Upper lobe of right lung (tissue), 1 donor: ENCODE measurements at places on chromosomes 7 and 10. TPM values are rescaled to one million over a fixed set of nuclear protein-coding genes. Genes with fewer than 3 reads are reported as not detected.

Gene EEPD1
- total RNA-seq, result 9.9 TPM

Gene CPA4
- total RNA-seq, result not detected

DNA sequence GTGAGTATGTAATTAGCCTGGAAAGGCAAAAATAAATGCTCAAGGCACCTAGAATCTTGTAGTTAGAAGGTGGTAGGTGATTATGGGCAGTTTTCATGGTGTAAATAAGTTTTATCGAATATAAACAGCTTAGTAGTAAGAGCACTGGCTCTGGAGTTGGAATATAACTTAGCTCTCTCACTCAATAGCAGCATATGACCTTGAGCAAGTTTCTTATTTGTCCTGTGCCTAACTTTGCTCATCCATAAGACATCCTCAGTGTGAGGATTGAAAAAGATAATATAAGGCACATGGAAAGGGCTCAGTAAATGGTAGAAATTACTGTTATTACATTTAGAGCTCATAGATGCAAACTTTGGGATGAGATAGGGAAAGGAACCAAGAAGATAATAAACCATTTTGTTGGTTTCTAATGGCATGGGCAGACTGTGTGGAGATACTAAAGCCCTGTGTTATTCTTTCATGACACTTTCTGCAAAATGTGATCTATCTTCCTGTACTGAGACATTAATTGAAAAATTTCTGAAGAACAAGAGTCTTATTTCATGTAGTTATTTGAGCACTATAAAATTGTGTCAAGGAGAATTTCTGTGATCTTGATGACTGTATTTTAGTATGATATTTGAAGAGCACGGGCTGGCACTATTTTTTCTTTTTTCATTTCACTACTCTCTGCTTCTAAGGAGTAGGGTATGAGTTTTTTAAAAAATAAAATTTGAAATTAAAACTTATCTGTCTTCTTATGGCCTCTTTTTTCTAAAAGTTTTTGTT is 3.1 kb downstream of the SLK start:
- H3K36me3 ChIP-seq, result no peaks in the 10 kb centered on the region
- H3K27me3 ChIP-seq, result no peaks in the 10 kb centered on the region
- peak overlapping the region; percentile 95 for H3K27ac ChIP-seq

GRCh38 chr10:62498271-62498670 is 124.1 kb downstream of the ZNF365 start:
- no peaks in the 10 kb centered on the region for H3K27me3 ChIP-seq
- no peak for DNase-seq
- H3K27ac ChIP-seq, result no peak overlapping the region

- H3K27me3 ChIP-seq, result no peaks in the 10 kb centered on the region
- H3K36me3 ChIP-seq, result no peaks in the 10 kb centered on the region
- DNase-seq, result no peak
- H3K27ac ChIP-seq, result no peak overlapping the region
- H3K4me3 ChIP-seq, result no peak overlapping the region
These were observed 53.0 kb upstream of the CABCOCO1 start for GRCh38 chr10:61609701-61610100.

DNA sequence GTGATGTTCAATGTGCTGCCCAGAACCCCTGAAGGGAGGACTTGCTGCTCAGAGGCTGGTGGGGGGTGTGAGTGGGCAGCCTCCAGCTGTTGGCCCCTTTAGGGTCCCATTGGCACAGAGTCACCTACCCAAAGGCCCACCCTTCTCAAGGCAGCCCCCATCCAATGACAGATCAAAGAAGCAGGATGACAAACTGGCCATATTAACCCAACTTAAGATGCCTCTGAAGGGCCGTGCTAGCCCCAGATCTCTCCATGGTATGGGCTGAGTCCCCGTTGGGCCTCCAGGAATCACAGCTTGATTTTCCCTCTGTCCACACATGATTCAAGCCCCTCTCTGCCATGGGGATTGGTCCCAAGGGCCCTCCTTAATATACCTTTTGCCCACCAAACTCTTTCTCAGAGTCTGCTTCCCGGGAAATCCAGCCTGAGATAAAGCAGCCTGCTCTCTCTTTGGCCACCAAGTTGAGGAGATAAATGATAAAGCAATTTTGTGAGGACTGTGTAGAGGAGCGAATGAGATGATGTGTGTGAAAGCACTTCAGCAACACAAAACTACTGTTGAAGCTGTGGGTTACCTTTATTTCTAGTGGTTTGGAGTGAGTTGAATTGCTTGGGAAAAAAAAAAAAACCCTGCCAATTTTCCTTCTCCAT is 38.2 kb upstream of the C10orf71 start:
- H3K27ac ChIP-seq, result no peak overlapping the region
- H3K4me3 ChIP-seq, result no peak overlapping the region
- no peaks in the 10 kb centered on the region for H3K4me1 ChIP-seq
- H3K27me3 ChIP-seq, result no peaks in the 10 kb centered on the region

DNA sequence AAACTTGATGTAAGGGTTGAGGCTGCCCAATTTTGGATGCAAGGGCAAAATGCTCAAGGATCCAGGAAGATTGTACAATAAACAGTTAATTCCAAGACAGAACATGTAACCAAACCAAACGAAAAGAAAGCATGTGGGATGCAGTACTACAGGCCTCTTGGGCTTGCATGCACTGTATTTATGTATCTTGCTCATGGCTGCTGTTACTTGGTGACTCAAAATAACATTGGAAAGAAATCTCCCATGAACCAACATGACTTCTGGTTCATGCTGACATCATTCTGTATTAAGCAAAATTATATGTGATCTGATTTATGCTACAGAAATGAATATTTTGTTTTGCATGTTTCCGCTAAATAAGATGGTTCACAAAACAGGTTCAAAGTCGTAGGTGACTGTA is 65.9 kb upstream of the FZD1 start:
- no peak overlapping the region for H3K27ac ChIP-seq
- no peaks in the 10 kb centered on the region for H3K36me3 ChIP-seq
- no peak for DNase-seq

DNA sequence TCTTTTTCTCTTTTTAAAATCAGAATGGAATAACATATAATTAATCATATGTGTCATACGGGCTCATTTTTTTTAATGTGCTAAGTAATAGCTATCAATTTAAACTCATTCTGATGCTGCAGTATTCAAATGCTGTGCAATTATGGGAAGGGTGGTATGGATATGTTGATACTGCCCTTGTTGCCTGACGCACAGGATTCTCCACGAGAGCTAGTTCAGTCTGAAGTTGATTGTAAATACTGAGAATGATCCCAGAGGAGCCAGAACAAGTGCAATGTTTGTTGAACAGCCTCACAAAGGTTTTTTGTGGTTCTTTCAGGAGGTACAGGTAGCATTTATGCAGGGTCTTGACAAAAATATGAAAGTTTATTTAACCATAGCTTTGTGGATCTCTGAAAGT is 13.4 kb downstream of the NPY start:
- no peak for DNase-seq
- H3K27ac ChIP-seq, result no peak overlapping the region
- no peaks in the 10 kb centered on the region for H3K4me1 ChIP-seq
- H3K36me3 ChIP-seq, result no peaks in the 10 kb centered on the region

DNA sequence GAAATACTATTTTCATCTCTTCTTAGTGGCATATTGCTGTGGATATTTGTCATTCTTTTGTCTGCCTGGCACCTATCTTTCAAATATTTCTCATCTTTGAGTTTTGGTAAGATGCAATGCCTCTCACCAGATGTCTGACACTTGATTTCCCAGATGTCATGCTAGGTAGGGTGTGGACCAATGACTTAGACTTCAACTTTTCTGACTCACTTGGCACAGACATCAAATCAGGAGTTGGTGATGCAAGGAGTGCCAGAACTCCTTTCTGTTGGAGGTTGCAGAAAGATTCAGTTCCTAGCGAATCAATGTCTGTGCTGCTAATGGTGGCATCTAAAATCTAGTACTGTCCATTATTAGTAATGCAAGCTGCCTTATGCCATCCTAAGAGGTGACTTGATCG is 216.9 kb upstream of the FERD3L start:
- H3K27me3 ChIP-seq, result no peaks in the 10 kb centered on the region

GRCh38 chr10:25966844-25967243 is 32.8 kb downstream of the MYO3A start:
- H3K4me3 ChIP-seq, result no peak overlapping the region
- H3K27me3 ChIP-seq, result no peaks in the 10 kb centered on the region
- H3K36me3 ChIP-seq, result no peaks in the 10 kb centered on the region
- H3K27ac ChIP-seq, result no peak overlapping the region
- no peaks in the 10 kb centered on the region for H3K4me1 ChIP-seq

- H3K4me3 ChIP-seq, result no peak overlapping the region
- H3K27me3 ChIP-seq, result no peaks in the 10 kb centered on the region
- H3K27ac ChIP-seq, result no peak overlapping the region
- H3K4me1 ChIP-seq, result no peaks in the 10 kb centered on the region
- DNase-seq, result no peak
- no peaks in the 10 kb centered on the region for H3K36me3 ChIP-seq
These were observed 7.5 kb downstream of the EBLN1 start for GRCh38 chr10:22210267-22210666.

DNA sequence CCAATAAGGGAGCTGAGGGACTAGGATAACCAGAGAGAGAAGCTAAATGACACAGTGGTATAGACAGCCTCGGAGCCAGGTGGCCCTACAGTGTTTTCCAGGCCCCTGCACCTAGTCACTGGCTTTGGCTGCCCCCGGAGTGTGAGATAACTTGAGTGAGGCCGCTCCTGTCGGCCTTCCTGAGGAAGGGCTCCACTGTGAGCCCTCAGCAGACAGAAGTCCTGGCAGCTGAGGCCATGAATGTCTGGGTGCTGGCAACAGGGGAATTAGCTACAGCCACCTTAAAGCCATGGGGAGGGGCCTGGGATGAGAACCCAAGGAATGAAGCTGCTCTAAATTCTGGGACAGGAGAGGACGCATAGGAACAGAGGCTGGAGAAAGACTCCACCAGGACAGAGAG is 4.6 kb upstream of the GDF10 start:
- DNase-seq, result peak; percentile 29
- H3K4me1 ChIP-seq, result no peaks in the 10 kb centered on the region
- no peak overlapping the region for H3K4me3 ChIP-seq
- no peak overlapping the region for H3K27ac ChIP-seq

DNA sequence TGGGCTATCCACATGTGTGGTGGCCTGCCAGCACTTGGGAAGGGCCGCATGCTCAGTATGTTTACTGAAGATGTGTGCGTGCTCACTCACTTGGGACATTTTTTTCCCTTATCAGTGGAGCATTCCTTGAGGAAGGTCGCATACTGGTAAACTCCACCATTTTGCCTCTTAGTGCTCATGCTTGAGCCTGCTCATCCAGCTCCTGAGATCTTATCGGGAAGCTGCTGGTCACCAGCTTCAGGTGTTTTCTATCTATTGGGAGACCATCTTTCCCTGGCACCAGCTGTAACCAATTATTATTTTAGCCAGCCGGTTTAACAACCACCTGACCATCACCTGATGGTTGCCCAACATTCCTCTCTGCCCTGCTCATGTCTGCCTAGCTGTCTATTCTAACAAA is 35.0 kb upstream of the TRIM24 start:
- H3K4me3 ChIP-seq, result no peak overlapping the region
- H3K27ac ChIP-seq, result no peak overlapping the region
- no peaks in the 10 kb centered on the region for H3K4me1 ChIP-seq
- H3K27me3 ChIP-seq, result no peaks in the 10 kb centered on the region
